ENCODE measurements at places on chromosomes 1 and 21.
A peak's percentile ranks its signal among the peaks of the same experiment; 100 is the strongest.

GRCh38 chr1:203407296-203407695 lies 56.4 kb upstream of the FMOD start:
- no peak for DNase-seq

DNA sequence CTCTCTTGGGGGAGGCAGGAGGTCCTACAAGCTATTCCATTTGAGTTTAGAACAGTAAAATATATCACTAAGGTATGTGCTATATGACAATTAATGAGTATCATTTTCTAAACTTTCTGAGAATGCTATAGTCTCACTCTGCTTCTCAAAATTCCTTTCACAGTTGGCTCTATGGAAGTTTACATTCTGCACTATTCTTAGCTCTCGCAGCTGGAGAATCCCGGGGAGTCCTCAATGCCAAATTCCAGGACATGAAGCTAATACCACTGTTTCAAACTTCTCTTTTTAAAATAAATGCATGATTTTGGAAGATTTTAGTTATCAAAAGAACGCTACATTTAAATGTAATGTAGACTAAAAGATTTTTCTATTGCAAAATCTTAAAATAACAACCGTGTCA lies 22.4 kb upstream of the PALMD start:
- DNase-seq: no peak

DNA sequence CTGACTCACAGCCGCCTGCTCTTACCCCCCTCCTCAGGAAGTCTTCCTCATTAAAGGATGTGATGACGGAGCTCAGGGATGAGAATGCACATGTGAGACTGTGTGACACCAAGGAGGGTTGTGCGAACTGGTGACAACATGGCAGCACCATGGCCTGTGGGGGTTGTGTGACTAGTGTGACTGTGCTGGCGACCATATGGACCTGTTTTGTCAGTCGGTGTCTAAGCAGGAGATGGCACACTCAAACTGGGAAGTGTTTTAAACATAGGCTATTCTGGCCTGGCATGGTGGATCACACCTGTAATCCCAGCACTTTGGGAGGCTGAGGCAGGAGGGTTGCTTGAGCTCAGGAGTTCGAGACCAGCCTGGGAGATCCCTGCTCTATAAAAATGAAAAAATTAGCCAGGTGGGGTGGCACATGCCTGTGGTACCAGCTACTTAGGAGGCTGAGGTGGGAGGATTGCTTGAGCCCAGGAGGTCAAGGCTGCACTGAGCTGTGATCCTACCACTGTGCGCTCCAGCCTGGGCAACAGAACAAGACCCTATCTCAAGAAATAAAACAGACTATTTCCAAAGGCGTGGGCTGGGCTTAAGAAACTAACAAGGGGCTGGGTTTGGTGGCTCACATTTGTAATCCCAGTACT lies 7.4 kb downstream of the TRNP1 start:
- DNase-seq: no peak

DNA sequence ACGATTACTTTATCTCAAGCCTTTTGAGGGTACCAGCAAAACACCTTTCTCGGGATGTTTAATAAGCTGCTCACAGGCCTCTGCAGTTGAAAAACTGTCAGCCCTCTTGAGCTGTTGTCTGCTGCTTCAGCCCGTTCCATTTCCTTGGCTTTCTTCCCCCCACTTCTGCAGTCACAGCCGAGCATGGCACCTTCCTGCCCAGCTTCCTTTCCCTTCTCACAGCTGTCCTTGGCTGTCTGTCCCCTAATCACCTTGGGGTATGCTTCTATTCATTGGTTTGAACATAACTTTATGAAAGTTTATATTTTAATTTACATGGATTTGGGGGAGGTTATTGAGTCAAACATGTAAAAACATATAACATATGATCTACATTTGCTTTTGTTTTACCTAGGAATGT lies 6.9 kb upstream of the PROX1 start:
- no peak for DNase-seq

DNA sequence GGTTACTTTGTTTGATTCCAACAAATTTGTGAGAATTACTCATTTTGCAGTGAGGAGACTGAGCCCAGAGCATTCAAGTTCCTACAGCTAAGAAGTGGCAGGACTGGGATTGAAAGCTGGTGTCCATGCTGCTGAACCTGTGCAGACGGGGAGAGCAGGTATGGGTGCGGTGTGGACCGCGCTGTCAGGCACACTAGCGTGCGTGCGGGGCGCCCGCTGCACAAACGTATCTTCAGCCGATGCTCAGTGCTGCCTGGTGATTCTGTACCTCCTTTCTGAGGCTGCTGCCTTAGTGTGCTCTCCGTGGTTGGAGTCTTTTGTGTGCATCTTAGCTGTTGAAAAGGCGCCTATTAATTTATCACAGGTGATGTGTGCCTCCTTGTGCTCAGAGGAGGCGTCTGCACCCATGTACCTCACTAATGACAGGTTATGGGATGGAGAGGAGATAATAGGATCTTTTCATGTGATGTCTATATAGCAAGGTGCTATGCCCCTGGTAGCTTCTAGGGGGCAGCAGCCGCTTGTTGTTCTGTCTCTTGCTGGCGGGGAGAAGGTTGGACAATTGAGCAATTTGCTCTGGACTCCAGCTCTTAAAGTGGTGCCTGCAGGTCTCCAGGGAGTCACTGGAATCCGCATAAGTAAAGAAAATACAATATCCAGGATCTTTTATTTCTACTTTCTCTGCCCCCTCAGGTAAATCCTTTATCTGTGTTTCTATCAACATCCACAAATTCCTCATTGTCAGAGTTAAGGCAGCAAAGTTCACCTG lies 32.5 kb downstream of the PEX14 start:
- peak; percentile 55 for DNase-seq

GRCh38 chr1:32636914-32637645 lies 13.3 kb downstream of the ZBTB8OS start:
- DNase-seq: no peak

GRCh38 chr1:198638894-198639635 lies at the start of gene PTPRC:
PTPRC (plus strand) TSS chr1:198639040; CDS start chr1:198639269, 229 bp downstream.
- DNase-seq: no peak

GRCh38 chr1:218813237-218813636 lies 360.4 kb upstream of the LYPLAL1 start:
- DNase-seq: no peak

DNA sequence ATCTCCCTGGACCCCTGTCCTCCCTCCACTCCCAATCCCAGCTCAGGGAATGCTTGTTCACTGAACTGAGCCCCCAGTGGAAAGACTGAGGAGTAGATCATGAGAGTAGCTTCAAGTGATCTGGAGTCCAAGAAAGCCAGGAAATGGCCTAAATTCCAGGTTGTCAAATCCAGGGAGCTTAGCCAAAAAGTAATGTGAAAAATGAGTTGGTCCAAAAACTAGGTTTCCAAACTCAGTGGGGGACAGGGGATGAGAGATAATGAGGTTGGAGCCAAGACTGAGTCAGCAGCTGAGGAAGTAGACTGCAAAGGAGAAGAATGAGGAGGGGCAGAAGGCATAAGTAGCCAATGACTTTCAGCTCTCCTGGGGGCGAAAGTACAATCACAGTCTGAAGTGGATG lies 284.1 kb upstream of the BEND5 start:
- DNase-seq: no peak

Measured in endothelial cell (in vitro differentiated cells).